SK-MEL-5 (cell line): ENCODE measurements at places on chromosomes 6 and 20. TPM values are rescaled to one million over a fixed set of nuclear protein-coding genes. Genes with fewer than 3 reads are reported as not detected.
A peak's percentile ranks its signal among the peaks of the same experiment; 100 is the strongest.

GRCh38 chr6:73285674-73286283 lies 22.8 kb upstream of the KHDC1 start:
- peak; percentile 66 for DNase-seq

GRCh38 chr20:29319725-29320124 lies 1937.7 kb upstream of the DEFB115 start:
- no peak for DNase-seq

DNA sequence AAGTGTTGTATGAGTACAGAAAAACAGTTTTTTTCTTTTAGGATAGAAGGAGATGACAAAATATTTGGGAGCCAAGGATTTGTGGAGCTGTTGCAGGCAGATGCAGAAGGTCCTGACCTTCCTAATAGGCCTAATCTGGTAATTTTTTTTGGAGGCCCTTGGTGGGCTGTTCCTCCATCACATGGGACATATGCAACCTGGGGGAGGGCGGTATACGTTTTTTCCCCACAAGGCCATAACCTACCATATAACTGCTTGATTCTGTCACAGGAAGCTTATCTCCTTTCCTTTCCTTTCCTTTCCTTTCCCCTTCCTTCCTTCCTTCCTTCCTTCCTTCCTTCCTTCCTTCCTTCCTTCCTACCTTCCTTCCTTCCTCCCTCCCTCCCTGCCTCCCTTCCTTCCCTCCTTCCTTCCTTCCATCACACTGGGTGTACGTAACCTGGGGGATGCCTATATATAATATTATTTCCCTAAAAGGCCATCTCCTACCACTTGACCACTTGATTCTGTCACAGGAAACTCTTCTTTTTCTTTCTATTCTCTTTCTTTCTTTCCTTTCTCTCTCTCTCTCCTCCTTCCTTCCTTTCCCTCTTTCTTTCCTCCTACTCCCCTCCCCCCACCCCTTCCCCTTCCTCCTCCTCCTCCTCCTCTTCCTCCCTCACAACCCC lies 185.0 kb upstream of the KCNK16 start:
- no peak for DNase-seq

GRCh38 chr20:16758454-16759180 lies 10.5 kb downstream of the OTOR start:
- no peak for DNase-seq

- DNase-seq, result no peak
Measured at GRCh38 chr20:59618131-59618530, 13.8 kb downstream of the PHACTR3 start.

DNA sequence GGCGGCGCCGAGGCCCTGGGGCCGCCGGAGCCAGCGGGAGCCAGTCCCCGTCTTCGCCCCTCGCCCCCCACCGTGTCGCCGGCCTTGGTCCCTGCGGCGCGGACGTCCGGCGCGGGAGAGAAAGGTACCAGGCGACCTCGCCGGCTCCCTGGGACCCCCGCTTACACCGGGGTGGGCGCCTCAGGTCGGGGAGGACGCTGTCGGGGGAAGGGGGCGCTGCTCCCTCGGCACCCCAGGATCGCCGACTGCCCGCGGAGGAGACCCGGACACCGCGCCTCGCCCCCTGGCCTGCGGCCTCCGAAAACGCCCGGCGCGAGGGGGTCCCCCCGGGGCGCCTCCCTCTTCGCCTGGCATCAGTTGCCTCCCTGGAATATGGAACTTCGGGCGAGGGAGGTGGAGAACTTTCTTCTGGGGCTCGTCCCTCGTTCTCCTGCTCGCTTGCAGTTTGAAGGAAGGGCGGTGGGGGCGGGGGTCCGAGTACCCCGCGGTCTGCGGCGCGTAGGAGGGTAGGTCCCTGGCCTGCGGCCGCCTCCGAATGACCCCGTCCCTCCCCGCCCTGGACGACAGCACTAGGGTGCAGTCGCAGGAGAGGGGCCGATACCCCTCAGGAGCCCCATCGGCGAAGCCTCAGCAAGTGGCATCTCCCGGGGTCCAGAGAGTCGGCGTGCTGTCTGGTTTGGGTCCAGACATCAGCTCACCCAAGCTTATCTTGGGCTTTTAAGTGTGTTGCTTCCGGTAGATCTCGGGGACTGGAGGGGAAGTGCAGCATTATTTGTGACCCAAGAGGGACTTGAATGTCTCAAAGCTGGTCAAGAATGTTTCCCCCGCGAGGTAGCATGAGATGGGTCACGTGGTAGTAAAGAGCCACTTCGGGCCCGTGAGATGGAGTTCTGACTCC lies 549 bp downstream of the ANKRD6 start:
- DNase-seq, result peak; percentile 22

GRCh38 chr6:6005051-6006005 lies 1.4 kb downstream of the NRN1 start:
- peak; percentile 22 for DNase-seq

DNA sequence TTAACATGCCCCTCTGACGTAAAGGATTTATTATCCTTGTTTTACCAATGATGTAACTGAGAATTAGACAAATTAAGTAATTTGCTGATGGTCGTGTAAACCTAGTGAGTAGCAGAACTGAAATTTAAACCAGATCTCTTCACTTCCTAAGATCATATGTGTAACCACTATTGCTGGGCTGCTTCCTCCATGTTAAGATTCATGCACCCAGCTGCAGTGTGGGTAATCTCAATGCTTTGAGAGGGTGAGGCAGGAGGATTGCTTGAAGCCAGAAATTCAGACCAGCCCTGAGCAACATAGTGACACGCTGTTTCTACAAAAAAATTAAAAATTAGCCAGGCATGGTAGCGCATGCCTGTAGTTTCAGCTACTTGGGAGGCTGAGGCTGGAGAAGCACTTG lies 97.9 kb downstream of the L3MBTL3 start:
- no peak for DNase-seq

- no peak for DNase-seq
Measured at GRCh38 chr6:130069485-130069884, 51.1 kb downstream of the L3MBTL3 start.

DNA sequence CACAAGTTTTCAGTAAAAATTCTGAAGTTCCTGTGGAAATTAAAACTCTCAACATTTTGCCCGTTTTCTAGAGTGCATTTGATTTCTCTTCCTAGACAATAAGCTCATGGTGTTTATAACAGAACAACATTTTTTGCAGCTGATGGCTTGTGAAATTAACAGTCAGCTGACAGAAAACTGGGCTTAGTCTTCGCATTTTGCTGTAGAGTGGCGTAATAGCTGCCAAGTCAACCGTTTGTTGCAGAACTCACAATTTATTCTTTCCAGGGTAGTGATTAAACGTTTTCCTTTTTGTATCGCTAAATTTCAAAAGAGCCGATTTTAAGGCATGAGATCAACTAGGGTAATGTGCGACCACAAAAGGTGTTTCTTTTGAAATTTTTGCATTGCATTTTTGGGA lies 1.4 kb downstream of the SPO11 start:
- DNase-seq, result peak; percentile 80

DNA sequence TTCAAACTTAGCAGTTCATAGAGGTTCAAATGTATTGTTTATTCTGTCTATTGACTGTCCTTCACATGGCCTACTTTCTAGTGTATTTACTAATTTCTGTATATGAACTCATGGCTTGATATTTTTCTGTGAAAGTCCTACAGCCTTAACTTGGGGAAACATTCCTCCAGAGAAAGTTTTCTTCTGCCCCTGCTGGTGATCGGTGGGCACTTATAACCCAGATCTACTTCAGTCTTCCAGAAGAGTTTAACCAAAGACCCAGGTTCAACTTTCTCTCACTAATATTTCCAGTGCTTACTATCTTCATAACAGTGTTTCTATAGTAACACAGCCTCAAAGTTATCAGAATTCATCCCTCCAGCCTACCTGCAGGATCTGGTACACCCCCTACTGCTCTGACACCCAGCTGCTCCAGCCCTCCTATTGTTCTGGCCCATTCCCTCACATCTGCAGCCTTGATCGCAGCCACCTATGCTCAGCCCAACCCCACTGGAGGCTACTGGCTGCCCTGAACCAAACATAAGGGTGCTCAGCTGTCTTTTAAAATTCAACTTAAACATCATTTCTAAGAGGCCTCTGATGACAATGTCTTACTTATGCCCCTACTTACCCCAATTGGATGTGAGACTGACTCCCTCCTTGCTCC lies 72.3 kb downstream of the TBX18 start:
- DNase-seq, result no peak

DNA sequence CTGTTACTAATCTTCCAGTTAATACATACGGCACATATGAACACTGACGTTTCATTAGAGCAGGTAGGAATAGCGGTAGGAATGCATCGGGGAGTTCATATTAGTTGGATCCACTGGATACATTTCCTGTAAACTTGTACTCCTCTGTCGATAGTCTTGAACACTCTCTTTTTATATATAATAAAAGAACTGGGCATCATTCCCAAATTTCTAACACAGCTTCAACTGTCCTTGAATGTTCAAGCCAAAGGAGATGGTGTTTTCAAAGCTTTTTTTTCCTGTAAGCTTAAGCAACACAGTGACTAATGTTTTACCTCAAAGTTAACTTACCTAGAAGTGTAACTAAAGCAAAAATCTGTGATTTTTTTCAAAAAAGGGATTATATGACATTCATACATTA lies 195.3 kb downstream of the UTRN start:
- DNase-seq, result peak; percentile 14

GRCh38 chr6:90295854-90296340 lies 746 bp downstream of the BACH2 start:
- DNase-seq, result peak; percentile 46

The RGL2 gene
- 11.9 and 14.6 TPM in 2 replicates for total RNA-seq

The DEFB124 gene
- total RNA-seq, result not detected in 2 replicates

The OTOR gene
- not detected in 2 replicates for total RNA-seq

The QKI gene
- 61.1 and 62.9 TPM in 2 replicates for total RNA-seq

The GSTA2 gene
- total RNA-seq, result 0.32 TPM in 1 of 2 replicates, not detected in the other

The MYMX gene
- not detected in 2 replicates for total RNA-seq

The SYCP2 gene
- total RNA-seq, result 3.9 and 4.9 TPM in 2 replicates
